HepG2 (cell line): ENCODE measurements at places on chromosomes 11 and 22.

DNA sequence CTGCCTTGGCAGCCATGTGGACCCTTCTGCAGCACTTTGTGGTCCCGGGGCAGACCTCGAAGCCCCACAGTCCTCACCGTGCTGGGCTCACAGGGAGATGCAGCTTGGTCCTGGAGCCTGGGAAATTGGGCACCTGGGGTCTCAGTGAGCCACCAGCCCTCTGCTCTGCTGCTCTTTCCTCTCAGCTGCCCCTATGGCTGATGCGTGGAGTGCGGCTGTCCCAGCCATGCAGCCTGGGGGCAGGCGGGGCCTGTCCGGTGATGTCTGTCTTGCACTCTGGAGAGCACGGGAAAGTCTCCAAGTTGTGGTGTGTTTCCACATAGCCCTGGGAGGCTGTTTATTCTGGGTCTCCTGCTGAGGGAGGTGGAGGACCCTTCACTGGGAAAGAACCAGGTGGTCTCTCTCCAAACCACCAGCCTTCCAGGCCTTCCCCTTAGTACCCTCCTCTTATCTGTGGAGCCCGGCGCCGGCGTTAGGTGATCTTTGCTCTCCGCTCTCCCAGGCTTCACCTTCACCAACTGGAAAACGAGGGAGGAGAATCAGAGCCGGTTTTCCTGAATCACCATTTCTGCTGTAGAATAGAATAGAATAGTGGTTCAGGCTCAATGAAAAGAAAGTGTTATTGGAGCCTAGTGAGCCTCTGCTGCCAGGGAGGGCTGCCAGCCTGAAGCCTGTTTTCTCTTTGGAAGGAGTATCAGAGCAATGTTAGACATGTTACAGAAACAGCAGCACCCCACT lies 41.2 kb upstream of the GRAMD4 start:
- DNase-seq: peak; percentile 64
- H3K27me3 ChIP-seq: no peaks in the 10 kb centered on the region; the same call in 1 of the 2 replicates
- H3K27ac ChIP-seq: peak overlapping the region; percentile 56
- H3K4me1 ChIP-seq: peaks cover 75% of the 10 kb centered on the region

DNA sequence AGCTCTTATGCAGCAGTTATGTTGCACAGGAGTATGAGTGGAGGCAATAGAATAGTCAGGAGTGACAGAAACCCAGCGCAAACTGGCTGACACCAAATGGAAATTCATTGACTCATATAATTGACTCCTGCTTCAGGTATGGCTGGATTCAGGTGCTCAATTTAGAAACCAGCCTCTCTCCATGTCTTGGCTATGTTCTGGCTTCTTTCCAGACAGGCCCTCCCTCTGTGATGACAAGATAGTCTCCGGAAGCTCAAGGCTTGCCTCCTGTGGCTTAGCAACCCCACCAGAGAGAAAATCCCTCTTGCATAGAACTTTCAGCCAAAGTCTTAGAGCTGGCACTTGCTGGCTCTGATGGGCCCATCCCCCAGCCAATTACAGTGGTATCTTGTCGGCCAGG lies 28.1 kb upstream of the MN1 start:
- no peaks in the 10 kb centered on the region for H3K27me3 ChIP-seq
- H3K4me1 ChIP-seq: 0 out of 2 replicates have a peak, but pooled peaks cover 6% of the 10 kb centered on the region
- H3K4me3 ChIP-seq: no peak overlapping the region
- no peak overlapping the region for H3K27ac ChIP-seq
- DNase-seq: no peak
- no peaks in the 10 kb centered on the region for H3K36me3 ChIP-seq

- no peak overlapping the region for H3K4me3 ChIP-seq
- H3K27me3 ChIP-seq: no peaks in the 10 kb centered on the region
- no peaks in the 10 kb centered on the region for H3K36me3 ChIP-seq
- peak; percentile 16 for DNase-seq
- H3K4me1 ChIP-seq: no peaks in the 10 kb centered on the region
These were observed 55.3 kb downstream of the INSC start for GRCh38 chr11:15169815-15170551.

DNA sequence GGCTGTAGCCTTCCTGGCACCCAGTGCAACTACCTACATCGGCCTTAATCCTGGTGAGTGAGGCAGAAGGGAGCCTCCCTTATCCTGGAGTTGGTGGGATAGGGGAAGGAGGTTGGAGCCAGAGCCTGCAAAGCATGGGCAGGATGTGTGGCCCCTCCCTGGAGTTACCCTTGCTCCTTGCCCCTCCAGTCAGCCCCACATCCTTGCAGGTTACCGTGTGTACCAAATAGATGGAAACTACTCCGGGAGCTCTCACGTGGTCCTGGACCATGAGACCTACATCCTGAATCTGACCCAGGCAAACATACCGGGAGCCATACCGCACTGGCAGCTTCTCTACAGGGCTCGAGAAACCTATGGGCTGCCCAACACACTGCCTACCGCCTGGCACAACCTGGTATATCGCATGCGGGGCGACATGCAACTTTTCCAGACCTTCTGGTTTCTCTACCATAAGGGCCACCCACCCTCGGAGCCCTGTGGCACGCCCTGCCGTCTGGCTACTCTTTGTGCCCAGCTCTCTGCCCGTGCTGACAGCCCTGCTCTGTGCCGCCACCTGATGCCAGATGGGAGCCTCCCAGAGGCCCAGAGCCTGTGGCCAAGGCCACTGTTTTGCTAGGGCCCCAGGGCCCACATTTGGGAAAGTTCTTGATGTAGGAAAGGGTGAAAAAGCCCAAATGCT lies 3.9 kb downstream of the SMPD1 start:
- no peaks in the 10 kb centered on the region for H3K36me3 ChIP-seq
- H3K27me3 ChIP-seq: no peaks in the 10 kb centered on the region; the same call in 1 of the 2 replicates
- no peak overlapping the region for H3K4me3 ChIP-seq
- peaks cover 21% of the 10 kb centered on the region for H3K4me1 ChIP-seq
- no peak overlapping the region for H3K27ac ChIP-seq

GRCh38 chr11:121667836-121668235 lies 215.1 kb upstream of the SORL1-AS1 start:
- no peak for DNase-seq
- H3K4me1 ChIP-seq: no peaks in the 10 kb centered on the region
- H3K4me3 ChIP-seq: no peak overlapping the region
- H3K27me3 ChIP-seq: peaks cover 2% of the 10 kb centered on the region; the same call in 1 of the 2 replicates
- no peaks in the 10 kb centered on the region for H3K36me3 ChIP-seq

- H3K36me3 ChIP-seq: no peaks in the 10 kb centered on the region; the same call in none of the 2 replicates
- no peaks in the 10 kb centered on the region for H3K27me3 ChIP-seq
- DNase-seq: no peak
- H3K4me3 ChIP-seq: no peak overlapping the region
- H3K4me1 ChIP-seq: no peaks in the 10 kb centered on the region
- H3K27ac ChIP-seq: no peak overlapping the region
These were observed 46.6 kb downstream of the KCNC1 start for GRCh38 chr11:17781221-17781620.

DNA sequence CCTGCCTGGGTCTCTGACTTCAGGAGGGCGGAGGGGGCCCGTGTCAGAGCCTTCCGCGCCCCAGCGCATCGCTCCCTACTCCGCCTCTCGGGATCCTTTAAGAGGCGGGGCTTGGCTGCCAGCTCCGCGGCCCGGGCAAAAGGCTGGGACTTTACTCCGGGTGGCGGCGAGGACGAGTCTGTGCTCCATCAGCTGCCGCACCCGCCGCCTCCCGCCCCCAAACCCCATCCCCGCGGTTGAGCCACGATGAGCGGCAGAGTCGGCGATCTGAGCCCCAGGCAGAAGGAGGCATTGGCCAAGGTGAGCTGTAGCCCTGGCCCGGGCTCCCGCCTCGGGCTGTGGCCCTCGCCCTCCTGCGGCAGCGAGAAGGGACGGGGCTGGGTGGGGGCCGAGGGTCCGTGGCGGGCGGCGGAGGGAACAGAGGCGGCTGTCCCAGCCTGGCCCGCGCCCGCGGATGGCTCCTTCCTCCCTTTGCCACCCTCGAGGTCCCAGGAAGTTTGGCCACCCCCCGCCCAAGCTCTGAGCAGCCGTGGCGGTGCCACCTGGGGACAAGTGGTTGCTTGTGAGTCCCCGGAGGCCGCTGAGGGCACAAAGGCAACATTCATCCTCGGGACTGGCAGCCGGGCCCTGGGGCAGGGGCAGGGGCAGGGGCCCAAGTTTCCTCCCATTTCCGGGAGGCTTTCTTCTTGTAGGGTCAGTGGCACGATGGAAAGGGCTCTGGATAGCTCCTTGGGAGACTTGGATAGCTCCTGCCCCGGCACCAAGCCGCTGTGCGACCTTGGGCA lies at the start of gene SEC14L2:
SEC14L2 (plus strand) TSS at position 148 of the 785 bp plus-strand sequence; CDS start at position 247, 99 bp downstream.
- no peak within 1 kb of the TSS for H3K27ac ChIP-seq
- peaks cover 4% of the 10 kb centered on the region; the same call in 1 of the 3 replicates for H3K27me3 ChIP-seq
- no peak for DNase-seq
- H3K36me3 ChIP-seq: no peaks in the 10 kb centered on the region
- peaks cover 64% of the 10 kb centered on the region for H3K4me1 ChIP-seq

DNA sequence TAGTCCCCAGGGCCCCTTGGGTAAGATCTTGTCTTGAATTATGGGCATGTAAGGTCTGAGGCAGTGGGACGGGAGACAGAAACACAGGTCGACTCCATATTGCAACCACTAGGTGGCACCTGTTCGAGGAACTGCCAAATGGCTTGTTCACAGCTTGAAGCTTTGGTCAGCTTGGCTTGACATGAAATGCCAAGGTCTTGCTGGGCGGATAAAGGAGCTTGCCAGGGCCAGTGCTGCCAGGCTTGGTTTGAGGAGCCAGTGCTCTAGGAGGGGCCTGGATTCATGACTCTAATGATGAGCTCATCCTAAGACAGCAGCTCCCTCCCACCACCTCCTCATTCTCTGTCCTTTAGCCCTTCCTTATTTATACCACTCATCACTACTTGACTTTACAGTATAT lies 11.9 kb upstream of the NRIP3 start:
- no peak overlapping the region for H3K4me3 ChIP-seq
- no peaks in the 10 kb centered on the region for H3K4me1 ChIP-seq
- peak; percentile 56 for DNase-seq
- no peaks in the 10 kb centered on the region; the same call in 1 of the 2 replicates for H3K27me3 ChIP-seq

DNA sequence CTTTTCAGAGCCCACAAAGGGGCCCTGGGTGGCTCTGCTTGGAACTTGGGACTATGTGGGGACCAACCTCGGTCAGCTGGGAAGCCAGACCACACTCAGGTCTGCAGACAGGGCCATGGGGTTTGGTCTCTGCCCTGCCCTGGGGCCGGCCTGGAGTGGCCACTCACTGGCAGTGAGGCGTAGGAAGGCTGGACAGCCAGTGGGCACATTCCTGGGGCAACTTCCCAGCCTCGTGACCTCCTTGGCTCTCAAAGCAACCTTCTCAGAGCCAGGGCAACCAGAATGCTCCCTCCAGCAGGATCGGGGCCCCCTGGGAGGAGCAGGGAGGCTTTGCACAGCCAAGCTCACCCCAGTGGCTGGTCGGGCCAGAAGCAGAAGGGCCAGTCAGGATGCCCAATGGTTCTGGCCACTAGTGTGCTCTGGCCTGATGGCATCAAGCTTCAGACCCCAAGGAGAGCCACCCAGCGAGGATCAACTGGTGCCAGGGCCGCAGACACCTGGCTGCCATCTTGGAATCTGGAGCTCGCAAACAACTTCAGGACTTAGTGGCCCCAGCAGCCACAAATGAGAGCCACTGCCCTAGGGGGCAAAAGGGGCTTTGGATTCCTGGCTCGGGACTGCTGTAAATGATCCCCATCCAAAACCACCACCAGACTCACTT lies 87.1 kb downstream of the MYEOV start:
- H3K4me3 ChIP-seq: no peak overlapping the region; the same call in 1 of the 2 replicates
- DNase-seq: no peak
- no peaks in the 10 kb centered on the region for H3K36me3 ChIP-seq

DNA sequence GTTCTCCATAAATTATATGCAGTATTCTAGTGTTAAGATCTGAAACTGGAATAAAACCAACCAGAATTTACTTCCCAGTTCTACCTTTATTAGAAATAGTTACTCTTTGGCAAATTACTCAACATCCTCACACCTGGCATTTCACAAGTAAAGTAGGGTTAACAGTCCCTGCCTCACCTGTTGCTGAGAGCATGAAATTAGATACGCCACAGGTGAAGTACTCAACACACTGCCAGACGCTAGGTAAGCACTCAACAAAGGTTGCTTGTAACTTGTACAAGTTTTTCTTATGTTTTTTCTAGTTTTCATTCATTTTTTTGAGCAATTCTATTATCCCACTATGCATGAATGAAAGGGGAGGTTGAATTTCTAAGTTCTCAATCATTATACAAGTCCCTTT lies 267.6 kb upstream of the ARHGAP42 start:
- no peak overlapping the region for H3K27ac ChIP-seq
- no peak for DNase-seq
- H3K36me3 ChIP-seq: no peaks in the 10 kb centered on the region
- no peaks in the 10 kb centered on the region for H3K4me1 ChIP-seq
- no peak overlapping the region for H3K4me3 ChIP-seq
- H3K27me3 ChIP-seq: no peaks in the 10 kb centered on the region

GRCh38 chr22:30028731-30029130 lies 51.5 kb upstream of the HORMAD2 start:
- H3K27me3 ChIP-seq: no peaks in the 10 kb centered on the region; the same call in 1 of the 2 replicates
- no peak overlapping the region for H3K27ac ChIP-seq
- no peaks in the 10 kb centered on the region for H3K4me1 ChIP-seq
- peaks cover 32% of the 10 kb centered on the region; the same call in 2 of the 3 replicates for H3K36me3 ChIP-seq

- H3K36me3 ChIP-seq: no peaks in the 10 kb centered on the region
- H3K4me3 ChIP-seq: no peak overlapping the region
- H3K4me1 ChIP-seq: no peaks in the 10 kb centered on the region
- no peak for DNase-seq
These were observed 648.5 kb upstream of the KIRREL3 start for GRCh38 chr11:127649071-127649470.

GRCh38 chr11:8058216-8058615 lies 22.8 kb upstream of the TUB start:
- peaks cover 32% of the 10 kb centered on the region; the same call in 2 of the 3 replicates for H3K27me3 ChIP-seq
- DNase-seq: no peak
- H3K4me1 ChIP-seq: no peaks in the 10 kb centered on the region
- no peak overlapping the region for H3K27ac ChIP-seq
- H3K4me3 ChIP-seq: no peak overlapping the region
- H3K36me3 ChIP-seq: no peaks in the 10 kb centered on the region

DNA sequence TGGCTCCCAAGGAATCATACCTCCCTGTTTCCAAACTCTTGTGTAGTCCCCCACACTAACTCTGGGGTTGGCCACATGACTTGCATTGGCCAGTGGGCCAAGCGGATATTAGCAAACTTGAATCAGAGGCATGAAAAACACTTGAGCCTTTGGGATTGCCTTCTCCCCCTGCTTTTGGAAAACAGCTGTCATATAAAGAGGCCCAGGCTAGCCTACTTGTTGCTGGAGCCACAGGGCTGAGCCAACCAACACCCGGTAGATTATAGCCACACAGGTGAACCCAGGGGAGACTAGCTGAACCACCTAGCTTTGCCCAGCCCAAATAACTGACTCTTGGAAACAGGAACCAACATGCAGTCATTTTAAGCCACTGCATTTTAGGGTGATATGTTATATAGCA lies 354.8 kb downstream of the TENM4 start:
- no peak for DNase-seq
- no peaks in the 10 kb centered on the region for H3K27me3 ChIP-seq
- H3K4me1 ChIP-seq: peaks cover 27% of the 10 kb centered on the region

GRCh38 chr11:133081020-133081419 lies 451.3 kb downstream of the OPCML start:
- no peak overlapping the region for H3K27ac ChIP-seq
- DNase-seq: no peak
- no peak overlapping the region for H3K4me3 ChIP-seq
